ENCODE measurements at places on chromosomes 16 and 17.
A peak's percentile ranks its signal among the peaks of the same experiment; 100 is the strongest.

GRCh38 chr17:19708431-19709175 lies 7.8 kb downstream of the SLC47A2 start:
- no peak for DNase-seq

DNA sequence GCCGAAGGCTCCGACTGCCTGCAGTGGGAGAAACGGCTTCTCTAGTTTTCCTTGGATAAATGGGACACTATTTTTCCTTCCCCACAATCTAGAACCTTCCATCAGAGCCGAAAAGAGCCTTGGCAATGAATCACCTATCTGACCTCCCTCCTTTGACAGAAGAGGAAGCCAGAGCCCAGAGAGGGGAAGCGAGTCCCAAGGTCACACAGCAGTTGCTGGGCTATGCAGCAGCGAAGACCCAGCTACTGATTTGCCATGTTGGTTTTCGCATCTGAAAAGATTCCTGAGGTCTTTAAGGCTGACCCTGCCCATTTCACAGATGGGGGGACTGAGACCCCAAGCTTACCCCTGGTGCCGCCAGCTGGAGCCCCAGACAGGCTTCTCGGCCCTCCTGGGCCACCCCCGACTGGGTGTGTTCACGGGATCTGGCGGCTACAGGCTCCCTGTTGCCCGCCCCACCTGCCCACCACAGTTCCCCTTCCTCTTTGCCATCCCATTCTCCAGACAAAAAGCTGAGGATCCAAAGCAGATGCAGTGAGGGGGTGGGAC lies 45.9 kb downstream of the RAI1 start:
- DNase-seq: no peak

GRCh38 chr16:1167276-1168107 lies 14.6 kb downstream of the CACNA1H start:
- DNase-seq: peak; percentile 16

- peak; percentile 57 for DNase-seq
Measured at GRCh38 chr16:62256406-62256805, 220.2 kb upstream of the CDH8 start.

DNA sequence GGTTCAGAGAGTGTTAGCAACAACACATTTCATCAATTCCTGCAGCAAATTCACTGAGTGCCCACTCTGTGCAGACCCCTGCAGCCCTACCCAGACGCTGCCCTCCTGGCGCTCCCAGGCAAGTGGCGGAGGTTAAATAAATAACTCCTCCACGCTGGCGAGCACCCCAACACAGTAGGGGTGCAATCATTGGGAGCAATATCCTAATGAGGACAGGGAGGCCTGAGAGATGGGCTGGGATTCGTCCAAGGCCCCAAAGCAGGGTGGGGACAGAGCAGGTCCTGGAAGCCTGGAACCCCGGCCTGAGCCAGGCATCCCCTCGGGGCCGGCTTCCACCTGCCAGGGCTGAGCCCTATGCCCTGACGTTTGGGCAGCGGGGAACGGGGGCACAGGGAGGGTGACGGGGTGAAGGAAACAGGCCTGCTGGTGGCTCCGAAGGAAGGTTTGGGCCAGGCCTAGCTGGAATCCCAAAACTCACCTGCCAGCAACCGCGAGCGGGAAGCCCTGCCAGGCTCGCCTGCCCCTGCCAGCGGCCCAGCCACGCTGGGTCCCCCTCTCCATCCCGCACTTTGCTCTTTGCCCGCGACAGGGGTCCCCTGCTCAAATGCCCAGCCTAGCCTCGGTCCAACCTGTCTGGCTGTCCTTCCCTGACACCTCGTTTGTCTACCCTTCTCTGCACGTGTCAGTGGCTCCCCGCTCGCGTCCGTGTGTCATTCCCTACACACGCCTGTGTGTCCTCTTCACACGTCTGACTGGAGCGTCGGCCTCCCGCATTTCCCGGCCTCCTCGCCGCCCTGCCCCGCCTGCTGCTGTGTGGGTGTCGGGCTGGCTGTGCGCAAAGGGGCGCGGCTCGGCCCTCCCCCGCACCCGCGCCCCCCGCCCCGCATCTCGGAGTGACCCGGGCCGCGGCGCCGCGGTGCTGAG lies 721 bp upstream of the BEAN1 start:
- no peak for DNase-seq

DNA sequence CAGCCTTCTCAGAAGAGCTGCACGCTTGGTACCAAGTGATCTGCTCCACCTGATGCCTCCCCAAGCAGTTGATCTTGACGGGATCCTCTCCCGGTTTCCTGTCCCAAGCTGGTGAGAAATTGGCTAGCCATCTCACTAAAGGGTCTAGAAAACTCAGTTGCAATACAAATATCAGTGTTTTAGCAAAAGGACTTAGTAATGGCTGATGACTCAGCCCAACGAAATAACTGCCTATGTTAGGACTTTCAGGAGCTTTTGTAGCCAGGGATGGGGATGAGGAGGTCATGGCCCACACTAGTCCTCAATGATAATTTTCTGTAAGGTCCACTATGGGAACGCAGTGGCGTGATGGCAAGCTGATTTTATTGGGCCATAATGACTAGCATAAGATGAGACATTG lies 23.3 kb upstream of the ENGASE start:
- DNase-seq: no peak

GRCh38 chr16:30557957-30558788 lies at the start of gene ZNF764:
Gene ZNF764 (minus strand): TSS chr16:30558374. CDS start chr16:30558182, 192 bp downstream.
- DNase-seq: peak; percentile 99

DNA sequence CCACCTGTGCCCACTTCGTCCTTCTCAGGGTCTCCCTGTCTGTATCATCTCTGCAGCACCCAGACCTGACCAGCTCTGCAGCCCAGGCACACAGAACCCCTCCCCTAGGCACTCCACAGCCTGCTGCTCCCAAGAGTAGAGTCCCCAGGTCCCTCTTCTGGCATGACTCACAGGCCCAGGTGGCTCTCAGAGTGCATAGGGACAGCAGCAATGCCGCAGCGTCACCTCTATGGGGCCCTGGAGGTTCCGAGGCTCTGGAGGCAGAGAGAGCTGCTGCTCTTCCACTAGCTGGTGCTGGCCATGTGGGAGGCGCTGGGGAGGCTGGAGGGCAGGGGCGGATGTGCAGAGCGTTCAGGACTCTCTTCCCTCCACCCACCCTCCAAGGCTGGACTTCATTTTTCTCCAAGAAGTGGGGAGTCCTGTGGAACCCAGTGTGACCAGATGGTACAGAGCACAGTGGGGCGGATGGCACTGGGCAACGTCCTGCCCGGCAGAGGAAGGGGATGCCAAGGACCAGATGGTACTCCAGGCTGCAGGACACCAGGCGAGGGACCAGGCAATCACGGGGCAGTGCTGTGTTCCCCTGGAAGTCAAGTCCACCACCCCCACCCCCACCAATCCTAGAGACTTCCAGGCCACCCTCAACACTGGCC lies 151.7 kb downstream of the RBFOX3 start:
- no peak for DNase-seq

- no peak for DNase-seq
Measured at GRCh38 chr17:3695129-3695722, 729 bp downstream of the P2RX5 start.

DNA sequence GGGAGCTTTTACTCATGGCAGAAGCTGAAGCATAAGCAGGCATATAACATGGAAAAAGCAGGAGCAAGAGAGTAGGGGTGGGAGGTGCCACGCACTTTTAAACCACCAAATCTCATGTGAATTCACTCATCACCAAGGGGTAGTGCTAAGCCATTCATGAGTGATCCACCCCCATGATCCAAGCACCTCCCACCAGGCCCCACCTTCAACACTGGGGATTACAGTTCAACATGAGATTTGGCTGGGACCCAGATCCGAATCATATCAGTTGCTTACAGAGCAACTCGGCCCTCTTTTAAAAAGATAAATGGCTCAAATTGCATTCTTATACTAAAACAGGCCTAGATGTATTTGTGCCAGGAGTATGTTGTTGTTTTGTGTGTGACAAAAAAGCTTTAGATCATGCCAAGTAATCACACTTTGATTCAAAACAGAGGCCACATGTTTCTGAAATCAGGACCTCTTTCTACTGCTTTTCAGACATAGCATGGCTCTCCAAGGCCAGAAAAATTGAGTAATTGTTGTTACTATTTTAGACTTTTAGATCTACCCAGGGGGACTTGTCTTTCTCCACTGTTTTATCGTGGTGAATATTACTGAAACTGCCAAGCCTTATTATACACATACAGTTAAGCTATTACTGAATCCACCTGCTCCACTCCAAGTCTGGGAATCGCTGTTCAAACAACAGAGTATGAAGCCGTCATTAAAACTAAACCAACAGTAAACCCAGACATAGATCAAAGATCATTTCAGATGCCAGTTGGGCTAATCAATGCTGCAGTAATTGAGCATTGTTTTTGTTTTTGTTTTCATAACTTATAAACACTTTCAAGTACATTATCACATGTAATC lies 163.3 kb downstream of the KCNJ2 start:
- DNase-seq: no peak

DNA sequence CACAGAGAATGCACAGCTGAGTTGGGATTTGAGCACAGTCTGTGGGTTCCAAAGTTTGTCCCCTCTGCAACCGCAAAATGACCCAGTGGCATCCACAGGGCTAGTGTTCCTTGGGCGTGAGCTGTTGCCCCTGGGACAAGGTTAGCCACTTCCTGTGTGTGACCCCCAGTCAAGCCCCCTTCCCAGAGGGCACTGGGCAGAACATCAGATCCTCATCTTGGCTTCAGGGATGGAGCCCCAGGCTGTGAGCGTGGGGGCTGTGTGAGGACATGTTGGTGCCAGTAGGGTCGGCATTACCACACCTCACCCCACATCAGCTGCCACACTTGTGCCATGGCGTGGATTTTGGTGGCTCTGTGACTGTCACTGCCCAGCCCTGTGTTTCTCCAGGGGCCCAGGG lies 55.3 kb downstream of the USP22 start:
- no peak for DNase-seq

DNA sequence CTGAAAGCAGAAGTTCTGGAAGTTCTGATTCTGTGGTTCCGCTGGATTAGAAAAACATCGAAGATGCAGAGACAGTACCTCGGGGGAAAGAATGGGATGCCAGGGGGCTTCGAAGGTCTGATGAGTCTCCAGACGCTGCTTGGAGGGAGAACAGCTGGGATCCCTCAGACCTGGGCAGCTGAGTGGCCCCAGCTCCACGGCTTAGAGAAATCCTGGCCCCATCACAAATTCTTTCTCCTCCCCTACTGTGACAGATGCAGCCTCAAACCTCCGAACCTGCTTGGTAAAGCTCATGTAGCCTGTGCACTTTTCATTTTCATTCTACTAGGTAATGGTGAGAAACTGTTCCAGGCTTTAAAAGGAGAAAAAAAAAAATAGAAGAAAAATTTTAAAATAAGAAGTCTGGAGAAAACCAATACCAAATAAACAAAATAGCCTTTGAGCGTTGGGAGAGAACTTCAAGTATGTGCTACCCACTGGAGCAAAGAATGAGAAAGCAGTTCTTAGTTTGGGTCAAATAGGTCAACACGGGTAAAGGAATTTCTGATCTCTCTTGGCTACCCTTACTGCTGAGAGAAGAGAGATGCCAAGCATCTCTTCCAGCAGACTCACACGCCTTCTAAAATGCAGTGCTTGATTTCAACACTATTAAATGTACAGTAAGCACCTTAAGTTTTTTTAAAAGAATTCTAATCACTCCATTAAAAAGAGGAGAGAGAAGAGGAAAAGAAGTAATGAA lies 19.9 kb downstream of the MAF start:
- DNase-seq: no peak

GRCh38 chr16:68146585-68146984 lies 61.4 kb downstream of the NFATC3 start:
- DNase-seq: no peak

- DNase-seq: no peak
Measured at GRCh38 chr17:50169881-50170459, 4.2 kb downstream of the SGCA start.

DNA sequence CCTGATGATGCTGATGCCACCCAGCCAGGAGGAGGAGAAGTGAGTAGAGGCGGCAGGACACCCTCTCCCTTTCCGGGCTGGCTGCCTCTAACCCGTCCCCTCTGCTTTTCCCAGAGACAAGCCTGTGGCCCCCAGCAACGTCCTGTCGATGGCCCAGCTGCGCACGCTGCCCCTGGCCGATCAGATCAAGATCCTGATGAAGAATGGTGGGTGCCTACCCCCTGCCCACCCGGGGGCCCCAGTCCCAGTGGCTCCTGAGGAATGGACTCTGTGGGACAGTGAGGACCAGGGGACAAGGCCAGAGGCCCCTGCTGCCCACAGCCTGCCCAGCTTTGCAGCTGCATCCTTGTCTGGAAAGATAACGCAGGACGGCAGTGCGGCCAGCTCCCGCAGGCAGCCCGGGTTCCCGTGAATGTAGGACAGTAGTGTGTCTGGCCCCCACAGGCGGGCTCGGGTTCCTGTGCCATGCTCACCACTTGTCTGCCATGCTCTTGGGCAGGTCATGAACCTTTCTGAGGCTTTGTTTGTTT lies 19.9 kb downstream of the POLR3E start:
- DNase-seq: no peak

GRCh38 chr16:27721531-27722181 lies 171.7 kb downstream of the KATNIP start:
- no peak for DNase-seq

DNA sequence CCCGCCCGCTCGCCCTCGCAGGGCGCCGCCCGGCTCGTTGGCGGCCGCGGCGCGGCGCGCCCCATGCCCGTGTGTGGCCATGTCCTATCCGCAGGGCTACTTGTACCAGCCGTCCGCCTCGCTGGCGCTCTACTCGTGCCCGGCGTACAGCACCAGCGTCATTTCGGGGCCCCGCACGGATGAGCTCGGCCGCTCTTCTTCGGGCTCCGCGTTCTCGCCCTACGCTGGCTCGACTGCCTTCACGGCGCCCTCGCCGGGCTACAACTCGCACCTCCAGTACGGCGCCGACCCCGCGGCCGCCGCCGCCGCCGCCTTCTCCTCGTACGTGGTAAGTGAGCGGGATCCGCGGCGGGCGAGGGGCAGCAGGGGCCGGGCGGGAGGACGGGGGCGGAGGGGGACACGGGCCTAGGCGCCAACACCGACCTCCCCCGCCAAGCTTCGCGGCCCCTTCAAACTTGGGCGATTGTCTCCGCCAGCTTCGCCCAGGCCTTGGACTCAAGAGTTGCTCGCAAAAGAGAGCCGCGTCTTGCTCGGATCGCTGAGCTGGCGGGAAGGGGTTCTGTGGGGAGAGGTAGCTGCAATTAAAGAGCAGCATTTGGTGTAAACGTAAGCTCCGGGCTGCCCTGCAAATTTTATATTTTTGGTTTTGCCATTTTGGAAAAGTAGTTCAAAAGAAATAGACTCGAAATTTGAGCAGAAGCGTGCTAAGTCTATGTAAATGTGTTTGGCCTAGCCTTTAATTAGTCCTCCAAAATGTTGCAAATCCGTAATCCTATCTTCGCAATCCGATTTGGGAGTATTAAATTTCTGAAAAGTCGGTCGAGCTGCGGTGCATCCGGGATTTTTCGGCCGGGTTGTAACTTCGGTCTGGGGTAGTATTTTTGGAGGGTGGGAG lies 702 bp downstream of the IRX5 start:
- no peak for DNase-seq

Data from pons (tissue), 1 donor.